NB4 (cell line): ENCODE measurements at places on chromosomes 12 and 14.

- no peak for DNase-seq
Observed at GRCh38 chr14:100263141-100263540, 24.2 kb downstream of the YY1 start.

- no peak for DNase-seq
Observed at GRCh38 chr14:92751819-92752218, 3.4 kb upstream of the LGMN start.

GRCh38 chr12:45670346-45671065 is 59.0 kb upstream of the ARID2 start:
- peak; percentile 93 for DNase-seq

DNA sequence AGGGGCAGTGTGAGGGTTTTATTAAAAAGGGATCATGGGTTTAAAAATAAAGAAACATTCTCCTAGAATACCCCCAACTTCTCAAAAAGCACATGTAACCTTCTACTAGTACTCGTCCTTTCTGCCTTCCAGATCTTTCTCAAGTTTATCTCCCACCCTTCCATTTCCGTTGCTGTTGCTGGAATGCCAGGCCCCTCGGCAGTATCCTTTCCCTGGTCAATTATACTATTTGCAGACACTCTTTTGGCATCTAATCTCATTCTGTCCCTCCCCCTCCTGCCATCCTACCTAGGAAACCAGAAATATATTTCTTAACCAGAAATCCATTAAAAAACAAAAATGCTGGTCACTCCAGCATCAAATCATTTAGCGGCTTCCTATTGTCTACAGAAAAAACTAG is 198.2 kb upstream of the ATP2B1 start:
- DNase-seq = no peak

GRCh38 chr14:70735043-70735442 is 74.3 kb downstream of the MAP3K9 start:
- no peak for DNase-seq
